Fibroblast of skin of abdomen (primary cell): ENCODE measurements at places on chromosomes 6 and 20.

- peak; percentile 29 for DNase-seq
Observed at GRCh38 chr6:28865401-28866204, 58.2 kb downstream of the TRIM27 start.

DNA sequence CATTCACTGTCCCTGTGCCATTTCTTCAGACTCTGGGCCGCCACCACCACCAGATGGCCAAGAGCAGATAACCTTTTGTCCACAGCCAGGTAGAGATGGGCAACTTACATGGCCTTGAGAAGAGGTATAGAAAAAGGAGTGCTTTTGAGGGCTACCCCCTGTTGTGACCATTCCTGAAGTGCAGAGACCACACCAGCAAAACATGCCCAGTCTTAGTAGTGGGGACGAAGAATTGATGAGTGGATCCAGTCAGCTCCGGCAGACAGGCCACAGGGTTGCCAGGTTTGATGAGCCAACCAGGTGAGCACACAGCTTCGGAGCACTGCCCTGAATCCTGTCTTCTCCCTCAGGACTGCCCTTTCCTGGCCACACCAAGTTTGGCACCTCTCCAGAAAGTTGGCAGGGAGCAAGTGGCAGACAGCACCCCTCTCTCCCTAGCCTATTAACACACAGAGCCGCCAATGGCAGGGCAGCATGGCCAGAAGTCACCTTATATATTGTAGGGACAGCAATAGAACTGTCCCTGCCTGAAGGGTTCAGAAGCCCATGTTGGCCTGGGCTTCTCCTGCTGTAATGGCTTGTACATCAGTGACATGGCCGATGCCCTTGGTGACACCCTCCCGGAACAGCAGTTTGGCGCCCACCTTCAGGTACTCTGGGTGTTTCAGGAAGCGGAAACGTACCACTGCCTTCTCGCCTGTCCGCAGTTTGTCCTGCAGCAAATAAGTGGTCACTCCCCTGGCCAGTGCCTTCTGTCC, 7.8 kb downstream of the GTPBP2 start:
- no peak for DNase-seq

DNA sequence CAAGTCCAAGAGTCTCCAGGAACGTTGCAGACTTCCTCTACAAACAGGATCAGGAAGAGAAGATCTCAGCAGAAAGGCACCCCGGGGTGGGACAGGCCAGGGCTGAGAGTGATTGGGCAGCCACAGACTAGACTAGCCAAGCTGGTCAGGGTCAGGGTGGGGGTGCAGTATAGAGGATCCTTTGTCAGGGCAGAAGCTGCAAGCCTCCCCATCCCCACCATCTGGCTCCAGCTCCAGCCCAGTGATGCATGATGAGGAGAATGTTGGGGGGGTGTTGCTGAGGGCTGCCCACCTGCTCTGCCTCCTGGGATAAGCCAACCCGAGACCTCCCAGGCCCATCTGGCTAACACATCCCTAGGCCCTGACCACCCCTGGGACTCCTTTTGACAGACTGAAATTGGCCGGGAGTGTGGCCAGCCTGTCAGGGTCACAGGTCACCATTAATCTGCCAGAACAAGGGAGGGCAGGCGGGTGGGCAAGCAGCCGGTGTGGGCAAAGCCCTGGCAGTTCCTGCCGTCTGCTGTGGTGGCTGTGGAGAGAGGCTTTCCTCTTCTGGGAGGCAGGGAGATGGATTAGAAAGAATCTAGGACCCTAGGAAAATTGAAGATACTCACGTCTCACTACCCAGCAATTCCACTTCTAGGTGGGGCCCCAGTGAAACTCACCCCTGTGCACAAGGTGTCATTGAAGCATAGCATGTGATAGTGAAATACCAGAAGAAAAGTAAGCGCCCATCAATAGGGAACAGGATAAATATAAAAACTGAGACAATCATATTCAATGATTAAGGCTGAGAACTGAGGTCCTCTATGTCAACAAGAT, 22.1 kb upstream of the SNTA1 start:
- no peak for DNase-seq

DNA sequence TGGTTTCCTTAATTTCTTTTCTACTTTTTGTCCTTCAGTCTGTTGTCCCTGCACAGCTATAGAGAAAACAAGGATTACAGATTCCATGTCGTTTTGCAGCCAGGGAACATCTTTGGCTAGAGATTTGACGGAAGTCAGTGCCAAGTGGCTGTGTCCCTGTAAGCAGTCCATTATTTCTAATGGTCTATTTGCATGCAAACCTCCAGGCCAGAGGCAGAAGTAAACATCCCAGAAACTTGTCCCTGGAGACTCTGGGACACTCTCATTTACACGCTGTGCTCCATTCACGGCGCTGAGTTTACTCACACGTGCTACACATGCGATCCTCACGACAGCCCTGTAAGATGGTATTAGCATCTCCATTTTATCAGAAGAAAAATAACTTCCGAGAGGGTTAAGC, 355.5 kb downstream of the PRKN start:
- no peak for DNase-seq

GRCh38 chr6:38389875-38390274, 249.9 kb downstream of the BTBD9 start:
- no peak for DNase-seq

- no peak for DNase-seq
Observed at GRCh38 chr6:3314176-3314575, 55.4 kb downstream of the PSMG4 start.

DNA sequence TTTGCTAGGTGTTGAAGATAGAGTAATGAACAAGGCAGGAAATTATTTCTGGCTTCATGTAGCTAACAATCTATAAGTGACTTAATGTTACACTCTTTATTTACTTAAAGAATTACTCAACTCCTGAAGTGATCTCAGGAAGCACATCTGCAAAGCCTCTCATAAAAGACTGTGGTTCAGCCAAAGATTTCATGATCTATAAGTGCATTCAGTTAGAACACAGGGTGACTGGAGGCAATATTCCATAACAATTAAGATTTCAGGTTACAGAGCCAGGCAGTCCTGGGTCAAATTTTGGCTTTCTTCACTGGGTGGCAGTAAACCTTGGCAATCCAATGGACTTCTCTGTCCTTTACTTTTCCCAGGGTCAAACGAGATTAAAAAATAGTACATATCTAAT, 204.0 kb downstream of the TPBG start:
- DNase-seq: no peak

DNA sequence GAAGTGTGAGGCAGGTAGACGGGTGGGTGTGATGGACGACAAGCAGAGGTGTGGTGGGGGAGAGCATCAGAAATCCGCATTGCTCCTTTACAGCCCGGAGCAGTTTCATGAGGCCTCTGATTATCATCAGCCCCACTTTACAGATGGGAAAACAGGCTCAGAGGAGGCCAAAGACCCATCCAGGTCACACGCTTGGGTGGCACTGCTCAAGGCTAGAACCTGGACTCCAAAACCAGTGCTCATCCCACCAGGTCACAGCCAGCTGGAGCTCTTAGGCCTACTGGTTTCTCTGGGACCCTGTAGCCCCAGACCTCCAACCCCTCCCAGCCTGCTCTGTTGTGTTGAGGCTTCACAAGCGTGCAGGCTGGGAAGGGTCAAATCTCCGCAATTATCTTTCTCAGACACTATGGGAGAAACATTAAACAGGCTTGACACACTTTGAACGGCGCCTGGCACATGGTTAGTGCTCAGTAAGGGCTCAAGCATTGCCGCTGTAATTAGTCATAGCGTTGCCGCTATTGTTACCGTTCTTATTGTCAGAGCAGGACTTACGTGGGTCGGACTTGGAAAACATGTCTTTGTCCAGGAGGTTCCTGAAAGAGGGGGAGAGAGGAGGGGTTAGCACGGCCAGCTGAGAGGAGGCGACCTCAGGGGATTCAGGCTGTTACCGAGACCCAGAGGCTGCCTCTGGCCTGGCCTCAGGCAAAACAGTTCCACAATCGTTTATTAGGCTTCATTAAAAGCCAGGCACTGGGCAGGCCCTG, 16.6 kb downstream of the CPNE5 start:
- no peak for DNase-seq

DNA sequence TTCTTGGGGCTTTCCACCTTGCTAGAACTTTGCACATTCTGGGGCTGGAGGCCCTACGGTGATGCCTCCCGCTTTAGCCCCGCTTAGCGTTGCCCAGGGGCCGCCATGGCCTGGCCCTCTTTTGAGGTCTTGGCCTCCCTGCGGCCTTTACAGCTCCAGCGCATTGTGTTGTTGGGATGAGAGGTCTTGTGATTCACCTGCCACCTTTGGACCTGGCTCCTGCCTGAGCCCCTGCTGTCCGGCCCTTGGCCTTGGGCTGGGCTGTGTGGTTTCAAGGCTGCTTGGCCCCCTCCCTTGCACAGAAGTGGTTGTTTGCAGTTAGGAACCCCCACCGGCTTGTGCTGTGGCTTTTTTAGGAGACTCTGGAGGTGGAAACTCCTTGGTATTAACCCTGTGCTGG, 61.0 kb upstream of the CDH4 start:
- no peak for DNase-seq

- DNase-seq: no peak
Observed at GRCh38 chr6:166932116-166932515, 24.2 kb downstream of the RNASET2 start.

DNA sequence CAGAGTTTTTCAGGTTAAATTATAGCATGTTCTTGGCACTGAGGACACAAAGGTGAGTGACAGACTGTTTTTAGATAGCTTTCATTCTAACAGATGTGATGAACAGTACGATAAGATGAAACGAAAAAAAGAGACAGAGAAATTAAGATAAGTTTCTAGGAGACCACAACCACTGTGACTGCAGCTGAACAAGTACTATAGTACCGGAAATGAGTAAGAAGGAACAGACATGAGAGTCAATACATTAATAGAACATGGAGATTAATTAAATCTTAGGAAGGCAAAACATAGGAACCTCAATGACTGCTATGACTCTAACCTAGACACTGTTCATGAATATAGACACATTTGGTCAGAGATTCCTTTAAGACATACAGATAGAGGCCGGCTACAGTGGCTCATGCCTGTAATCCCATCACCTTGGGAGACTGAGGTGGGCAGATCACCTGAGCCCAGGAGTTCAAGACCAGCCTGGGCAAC, 40.2 kb downstream of the HBS1L start:
- DNase-seq: no peak

- DNase-seq: no peak
Observed at GRCh38 chr6:89221129-89221528, 4.0 kb upstream of the GABRR1 start.

GRCh38 chr6:106133040-106133439, 46.9 kb downstream of the PRDM1 start:
- no peak for DNase-seq

- DNase-seq: no peak
Observed at GRCh38 chr20:41200446-41201202, 63.3 kb downstream of the PLCG1 start.

GRCh38 chr6:48985025-48985424, 478.0 kb downstream of the MMUT start:
- DNase-seq: peak; percentile 1

- no peak for DNase-seq
Observed at GRCh38 chr6:21914121-21914973, 320.8 kb downstream of the SOX4 start.

- no peak for DNase-seq
Observed at GRCh38 chr20:24275946-24276705, 193.3 kb upstream of the SYNDIG1 start.

DNA sequence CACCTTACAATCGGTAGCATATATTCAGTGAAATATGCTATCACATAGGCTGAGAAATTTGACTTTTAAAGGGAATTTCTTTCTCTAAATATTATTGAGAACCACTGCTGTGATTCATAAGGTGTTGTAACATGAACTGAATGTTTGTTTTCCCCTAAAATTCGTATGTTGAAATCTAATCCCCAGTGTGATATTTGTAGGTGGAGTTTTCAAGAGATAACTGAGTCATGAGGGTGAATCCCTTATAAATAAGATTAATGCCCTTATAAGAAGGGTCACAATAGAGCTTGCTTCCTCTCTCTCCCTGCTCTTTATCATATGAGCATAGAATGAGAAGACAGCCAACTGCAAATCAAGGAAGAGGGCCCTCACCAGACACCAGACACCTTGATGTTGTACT, 64.8 kb downstream of the LMBRD1 start:
- DNase-seq: no peak

DNA sequence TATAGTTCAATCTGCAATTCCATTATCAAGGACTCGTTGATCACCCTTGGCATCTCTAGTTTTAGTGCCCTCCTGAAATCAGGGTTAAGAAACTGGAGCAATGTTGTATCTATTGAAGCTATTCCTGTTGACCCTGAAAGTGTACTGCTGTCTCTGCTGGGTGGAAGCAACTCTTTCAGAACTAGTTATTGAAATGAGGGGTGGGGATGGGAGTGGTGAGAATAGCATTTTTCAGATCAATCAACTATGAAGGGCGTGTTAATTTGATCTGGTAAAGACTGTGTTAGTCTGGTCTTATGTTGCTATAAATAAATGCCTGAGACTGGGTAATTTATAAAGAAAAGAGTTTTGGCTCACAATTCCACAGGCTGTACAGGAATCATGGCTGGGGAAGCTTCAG, 152.5 kb upstream of the BMP5 start:
- DNase-seq: no peak

DNA sequence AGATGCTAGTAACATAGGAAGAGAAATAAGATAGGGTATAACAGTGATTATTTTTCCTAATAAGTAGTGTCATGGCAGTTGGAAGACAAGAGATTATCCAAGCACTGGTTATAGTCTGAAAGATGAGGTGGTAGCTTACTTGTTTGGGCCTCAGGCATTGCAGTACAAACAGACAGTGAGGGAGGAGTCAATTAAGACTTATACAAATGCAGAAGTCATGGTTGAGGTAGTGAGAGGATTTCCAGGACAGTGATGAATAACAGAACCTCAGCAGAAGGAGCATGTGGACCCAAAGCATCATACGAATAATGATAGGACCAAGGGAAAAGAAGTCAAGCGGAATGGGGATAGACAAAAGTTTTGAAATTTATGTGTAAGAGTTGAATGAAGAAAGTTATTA, 53.5 kb downstream of the HCRTR2 start:
- DNase-seq: no peak

- no peak for DNase-seq
Observed at GRCh38 chr20:11296221-11296620, 621.5 kb upstream of the BTBD3 start.

GRCh38 chr6:105164418-105164817, 15.4 kb downstream of the POPDC3 start:
- peak; percentile 32 for DNase-seq

- peak; percentile 99 for DNase-seq
Observed at GRCh38 chr20:3767427-3768341, at the start of gene ADISSP. ADISSP (minus strand) TSS chr20:3767753; CDS start chr20:3760100, 7,653 bp downstream.

- no peak for DNase-seq
Observed at GRCh38 chr6:137754366-137754765, 112.7 kb upstream of the TNFAIP3 start.

DNA sequence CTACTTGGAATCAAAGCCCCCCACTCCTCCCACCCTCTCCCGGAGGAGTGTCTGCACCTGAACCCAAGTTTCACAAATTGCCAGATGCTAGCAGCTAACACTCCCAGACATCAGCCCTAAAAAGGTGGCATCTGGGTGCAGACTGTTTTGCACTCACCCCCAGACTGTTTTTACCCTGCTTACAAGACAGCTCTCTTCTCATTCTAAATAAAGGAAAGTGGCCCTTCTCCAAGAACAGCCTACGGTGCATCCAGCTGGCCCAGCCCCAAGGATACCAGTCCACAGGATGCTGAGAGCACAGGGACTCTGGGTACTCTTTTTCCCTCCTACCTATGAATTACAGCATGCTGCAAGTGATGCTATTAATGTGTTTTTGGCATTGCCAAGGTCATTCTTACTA, 842.0 kb upstream of the FLRT3 start:
- DNase-seq: no peak
